ENCODE measurements at places on chromosomes 13 and 19.

GRCh38 chr13:105936816-105937215 is 598.6 kb downstream of the EFNB2 start:
- no peak for DNase-seq

DNA sequence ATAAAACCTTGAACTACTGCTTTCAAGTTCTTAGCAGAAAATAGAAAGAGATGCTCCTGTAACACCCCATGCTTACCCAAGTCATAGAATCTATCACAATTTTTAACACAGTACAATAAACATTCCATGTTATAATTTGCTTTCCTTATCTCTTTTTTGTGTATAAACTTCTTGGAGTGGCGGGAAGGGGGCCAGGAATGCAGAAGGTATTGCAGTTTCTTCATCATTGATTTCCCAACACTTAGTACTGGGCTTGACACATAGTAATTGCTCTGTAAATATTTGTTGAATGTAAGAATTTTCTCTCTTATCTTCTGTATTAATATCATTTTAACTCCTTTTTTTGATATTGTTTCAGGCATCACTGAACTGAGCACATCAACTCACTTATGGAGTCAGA is 535.8 kb downstream of the KCTD12 start:
- no peak for DNase-seq

- no peak for DNase-seq
These were observed 977 bp upstream of the MAB21L1 start for GRCh38 chr13:35477386-35477946.

- no peak for DNase-seq
These were observed 204.1 kb downstream of the MYO16 start for GRCh38 chr13:108833531-108833930.

DNA sequence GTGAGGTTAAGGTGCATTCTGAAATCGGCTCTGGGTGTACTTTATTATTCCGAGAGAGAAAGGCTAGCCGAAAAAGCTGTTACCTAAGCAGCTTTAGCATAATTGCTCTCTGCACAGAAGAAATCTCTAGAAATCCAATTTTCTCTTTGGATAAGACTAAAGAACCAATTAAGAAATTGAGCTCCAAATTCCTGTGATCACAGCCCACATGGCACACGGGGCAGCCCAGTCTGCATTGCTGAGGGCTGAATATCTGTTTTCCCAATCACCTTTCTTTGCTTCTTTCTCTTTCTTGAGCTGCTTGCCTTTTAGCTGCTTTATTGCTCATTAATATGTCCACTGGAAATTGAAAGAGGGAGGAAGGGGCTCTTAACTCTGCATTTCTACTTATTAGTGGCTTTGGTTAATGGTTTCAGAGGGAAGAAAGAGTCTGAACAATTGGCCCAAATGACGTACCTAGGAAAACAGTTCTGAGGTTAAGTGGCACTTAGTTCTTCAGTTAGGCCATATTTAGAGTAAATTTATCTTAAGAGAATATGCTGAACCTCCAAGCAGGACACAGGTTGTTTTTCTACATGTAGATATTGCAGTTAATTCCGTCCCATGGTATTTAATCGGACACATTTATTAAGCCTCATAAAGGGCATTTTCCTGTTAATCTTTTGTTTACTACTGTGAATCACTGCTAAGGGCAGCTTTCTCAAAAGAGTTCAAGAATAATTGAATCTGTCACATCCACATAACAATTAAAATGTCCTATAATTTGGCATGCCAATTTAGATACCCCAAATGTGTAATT is 265.7 kb downstream of the ABCC4 start:
- DNase-seq = no peak

- DNase-seq = no peak
These were observed 12.1 kb downstream of the FUT6 start for GRCh38 chr19:5827342-5827890.

- peak; percentile 65 for DNase-seq
These were observed 16.2 kb upstream of the PRODH2 start for GRCh38 chr19:35828692-35829301.

DNA sequence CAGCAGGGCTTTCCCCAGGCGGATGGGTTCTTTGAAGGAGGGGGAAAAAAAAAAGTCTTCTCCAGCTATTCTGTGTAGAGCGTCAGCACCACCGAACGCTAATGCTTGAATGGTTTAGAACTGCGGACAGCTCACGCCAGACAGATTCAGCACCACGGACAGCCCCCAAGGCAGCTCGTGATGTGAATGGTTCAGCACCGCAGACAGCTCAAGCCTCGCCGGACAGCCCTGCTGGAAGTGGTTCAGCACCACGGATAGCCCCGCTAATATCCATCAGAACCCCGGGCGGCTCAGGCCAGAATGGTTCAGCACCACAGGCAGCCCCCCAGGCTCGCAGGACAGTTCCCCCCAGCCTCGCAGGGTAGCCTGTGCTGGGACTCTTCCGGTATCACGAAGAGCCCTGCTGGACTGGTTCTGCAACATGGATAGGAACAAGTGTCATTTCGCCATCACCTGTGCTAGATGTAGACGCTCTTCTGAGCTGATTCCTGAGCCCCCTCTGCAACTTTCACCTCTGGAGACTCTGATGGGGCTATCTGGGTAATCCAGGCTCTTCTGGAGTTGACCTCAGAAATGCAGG is 4.9 kb upstream of the SMIM17 start:
- peak; percentile 51 for DNase-seq

Data from GM20000 (cell line).